Fibroblast of mammary gland (primary cell): ENCODE measurements at places on chromosomes 12 and 14.

DNA sequence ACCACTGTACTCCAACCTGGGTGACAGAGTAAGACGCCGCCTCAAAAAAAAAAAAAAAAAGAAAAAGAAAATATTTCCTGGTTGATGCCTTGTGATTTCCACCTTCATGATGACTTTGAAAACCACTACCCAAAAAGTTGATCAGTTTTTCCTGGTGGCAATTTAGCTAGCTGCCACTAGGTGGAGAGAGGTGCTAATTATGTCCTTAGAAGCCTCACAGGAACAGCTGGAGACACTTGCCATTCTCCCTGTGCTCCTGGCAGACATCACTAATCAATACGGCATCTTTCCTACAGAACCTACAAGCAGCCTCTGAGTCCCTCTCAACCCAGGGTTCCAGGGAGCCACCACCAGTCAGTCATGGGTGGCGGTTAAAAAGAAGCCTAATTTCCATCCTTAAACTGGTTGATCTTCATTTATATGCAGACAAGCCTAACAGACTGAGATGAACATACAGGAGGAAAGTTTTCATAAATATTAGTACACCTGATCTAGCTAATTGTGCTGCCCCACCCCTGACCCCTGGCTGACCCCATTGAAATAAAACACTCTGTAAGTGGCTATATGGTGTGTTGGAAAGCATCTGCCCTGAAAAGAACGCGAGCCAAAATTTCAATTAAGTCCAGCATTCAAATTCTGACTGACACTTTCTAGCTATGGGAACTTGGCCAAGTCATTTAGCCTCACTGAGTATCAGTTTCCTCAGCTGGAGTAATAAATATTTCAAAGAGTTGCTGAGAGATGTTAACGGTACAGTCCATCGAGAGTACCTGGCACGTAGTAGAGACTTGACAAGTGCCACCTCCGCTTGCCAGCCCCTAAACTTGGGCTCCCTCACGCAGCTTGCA lies 6.2 kb upstream of the OAS1 start:
- peak; percentile 53 for DNase-seq

DNA sequence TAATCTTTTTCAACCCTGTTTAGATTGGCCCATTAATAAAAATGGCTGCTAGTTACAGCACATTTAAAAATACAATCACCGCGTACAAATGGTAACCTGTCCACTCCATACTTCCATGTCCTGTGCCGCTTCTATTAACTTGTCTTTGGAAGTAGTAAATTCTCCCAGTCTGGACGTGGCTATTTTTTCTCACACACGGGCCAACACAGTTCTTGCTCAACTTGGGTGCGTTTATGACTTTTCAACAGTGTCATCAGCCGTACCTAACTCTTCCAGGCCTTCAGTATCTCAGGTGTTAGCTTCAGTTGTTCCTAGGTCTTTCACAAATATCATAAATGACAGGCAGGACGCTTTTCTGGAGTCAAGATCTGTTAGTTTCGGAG lies 475 bp upstream of the PCNX1 start:
- no peak for DNase-seq

GRCh38 chr12:57138526-57139272 lies 8.7 kb downstream of the LRP1-AS start:
- peak; percentile 77 for DNase-seq

DNA sequence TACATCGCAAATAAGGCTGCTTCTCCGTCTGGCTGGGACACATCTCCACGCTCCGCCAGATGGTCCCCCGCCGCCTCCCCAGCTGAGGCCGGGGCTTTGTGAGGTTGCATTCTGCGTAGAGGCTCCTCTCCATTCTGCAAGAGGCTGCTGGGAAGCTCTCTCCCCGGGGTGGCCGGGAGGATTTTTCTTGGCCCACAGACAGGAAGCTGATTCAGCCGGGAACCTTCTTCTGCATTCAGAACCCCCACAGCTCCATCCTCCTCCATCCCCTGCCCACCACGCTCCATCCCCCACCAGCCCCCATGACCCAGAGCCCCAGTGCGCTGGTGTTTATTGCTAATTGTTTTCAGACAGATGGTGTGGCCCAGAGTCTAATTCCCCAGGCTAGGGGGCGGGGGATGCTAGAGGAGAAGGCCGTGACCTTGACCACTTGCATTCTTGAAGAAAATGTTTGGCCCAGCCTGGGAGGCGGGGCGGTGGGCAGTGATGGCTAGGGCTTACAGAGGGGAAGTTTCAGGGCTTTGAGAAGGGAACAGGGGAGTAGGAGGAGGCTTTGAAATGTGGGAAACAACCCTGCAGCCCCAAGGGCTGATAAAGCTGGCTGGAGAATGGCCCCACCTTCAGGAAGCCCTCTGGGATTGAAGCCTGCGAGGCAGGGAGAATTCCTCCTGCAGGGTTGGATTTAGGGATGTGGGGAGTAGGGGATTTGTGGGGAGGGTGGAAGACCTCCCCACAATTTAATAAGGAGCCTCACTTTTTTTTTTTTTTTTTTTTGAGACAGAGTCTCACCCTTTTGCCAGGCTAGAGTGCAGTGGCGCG lies 88.5 kb upstream of the NCOR2 start:
- DNase-seq: peak; percentile 95

- DNase-seq: no peak
These were observed 27.2 kb downstream of the ARID2 start for GRCh38 chr12:45756666-45757065.

DNA sequence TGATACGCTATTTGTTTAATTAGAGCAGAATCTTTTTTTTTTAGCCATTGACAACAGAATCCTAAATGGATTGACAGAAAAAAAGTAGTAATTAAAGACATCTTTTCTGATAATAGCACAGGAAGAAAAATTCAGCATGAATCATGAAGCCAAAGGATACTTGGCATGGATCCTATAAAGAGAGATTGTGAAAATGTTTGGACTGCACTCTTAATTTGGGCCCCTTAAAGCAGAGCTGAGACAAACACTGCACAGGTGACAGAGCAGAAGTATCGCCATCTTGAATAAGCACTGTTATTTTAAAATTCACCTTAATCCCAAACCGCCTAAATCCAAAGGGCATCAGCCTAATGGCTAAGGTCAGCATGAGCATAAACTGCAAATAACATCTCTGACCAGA lies 48.8 kb upstream of the SEL1L start:
- DNase-seq: peak; percentile 2

DNA sequence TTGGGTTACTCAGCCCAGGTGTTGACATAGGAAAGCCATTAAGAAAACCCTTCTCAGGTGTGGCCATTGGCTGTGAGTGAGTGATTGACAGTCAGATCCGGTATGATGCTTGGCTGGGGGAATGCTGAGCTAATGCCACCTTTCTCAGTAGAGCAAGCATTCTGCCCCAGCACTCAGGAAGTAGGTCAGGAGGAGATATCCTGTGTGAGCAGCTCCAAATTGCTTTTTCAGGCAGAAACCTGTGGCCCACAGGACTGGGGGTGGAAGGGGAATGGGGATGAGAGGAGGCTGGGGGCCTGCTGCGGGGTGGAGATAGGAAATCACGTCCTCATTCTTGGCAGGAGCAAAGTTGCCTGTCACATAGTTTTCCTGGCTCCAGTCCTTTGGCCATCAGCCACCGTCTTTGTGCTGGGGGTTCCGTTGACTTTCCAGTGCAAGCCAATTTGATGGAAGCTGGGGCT lies 55.7 kb downstream of the NINJ2 start:
- no peak for DNase-seq

DNA sequence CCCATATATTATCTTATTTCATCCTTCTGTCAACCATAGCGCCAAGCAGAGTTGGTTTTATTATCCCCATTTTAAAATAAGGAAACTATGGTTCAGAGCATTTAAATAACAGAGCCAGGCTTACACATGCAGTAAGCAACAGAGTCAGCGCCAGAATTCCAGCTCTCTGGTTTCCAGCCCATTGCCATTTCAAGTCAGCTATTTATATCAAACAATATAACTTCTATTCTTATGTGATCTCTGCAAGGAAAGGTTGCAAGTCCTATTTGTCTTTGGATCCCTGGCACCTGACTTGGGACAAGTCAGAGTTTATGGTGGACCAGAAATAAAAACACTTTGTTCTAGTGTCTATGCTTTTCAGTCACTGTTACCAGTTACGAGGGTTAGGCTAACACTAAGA lies 174.1 kb upstream of the EEA1 start:
- DNase-seq: no peak

- no peak for DNase-seq
These were observed 11.9 kb downstream of the PALS1 start for GRCh38 chr14:67253076-67253635.

DNA sequence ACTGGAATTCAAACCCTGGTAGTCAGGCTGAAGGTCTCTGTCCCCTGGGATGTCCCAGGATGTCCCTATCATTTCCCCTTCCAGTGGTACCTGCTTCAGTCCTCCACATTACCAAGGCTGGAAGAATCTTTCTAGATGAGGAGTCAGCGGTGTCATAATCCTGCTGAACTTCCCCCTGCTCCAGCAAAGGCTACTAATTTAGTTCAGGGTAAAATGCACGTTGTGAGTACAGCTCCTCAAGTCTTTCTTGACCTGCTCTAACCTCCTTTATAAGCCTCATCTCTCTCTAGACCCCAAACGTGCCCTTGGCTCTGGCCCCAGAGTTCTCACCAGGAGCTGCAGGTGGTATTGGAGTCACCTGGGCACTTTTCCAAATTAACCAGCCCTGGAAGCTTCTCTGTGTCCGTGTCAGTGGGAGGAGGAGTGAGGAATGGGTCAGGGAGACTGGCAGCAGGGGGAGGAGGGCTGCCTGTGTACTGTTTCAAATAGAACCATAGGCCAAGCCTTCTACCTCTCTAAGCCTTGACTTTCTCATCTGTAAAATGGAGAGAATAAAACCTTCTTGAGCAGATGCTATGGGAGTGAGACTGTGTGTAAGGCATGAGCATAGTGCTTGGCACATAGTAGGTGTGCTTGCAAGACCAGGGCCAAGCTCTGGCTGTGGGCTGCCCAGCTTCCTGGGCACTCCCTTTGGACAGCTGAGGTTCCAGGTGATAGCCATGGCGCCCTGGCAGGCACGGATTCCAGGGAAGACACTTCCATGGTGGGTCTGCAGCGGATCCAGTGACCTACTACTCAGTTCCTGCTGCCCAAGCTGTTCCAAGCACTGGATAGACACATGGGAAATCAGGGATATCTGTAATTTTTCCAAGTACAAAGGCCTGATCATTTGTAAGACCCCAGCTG lies 24.5 kb downstream of the ASB2 start:
- no peak for DNase-seq

DNA sequence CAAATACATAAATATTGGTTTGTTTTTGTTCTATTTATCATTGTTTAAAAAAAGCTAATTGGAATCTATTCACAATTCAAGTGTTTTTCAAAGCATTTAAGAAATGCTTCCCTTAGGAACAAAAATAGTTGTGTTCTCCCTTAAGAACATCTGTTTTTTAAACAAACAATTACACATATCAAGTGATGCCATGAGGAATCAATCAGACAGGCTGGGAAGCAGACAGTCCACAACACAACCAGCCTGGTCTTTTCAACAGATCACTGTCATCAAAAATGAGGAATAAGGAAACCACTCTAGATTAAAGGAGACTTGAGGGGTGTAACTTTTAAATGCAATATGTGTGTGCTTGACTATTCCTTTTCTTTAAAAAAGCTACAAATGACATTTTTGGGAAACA lies 25.5 kb downstream of the GALC start:
- DNase-seq: peak; percentile 18

- DNase-seq: no peak
These were observed 520.5 kb upstream of the STXBP6 start for GRCh38 chr14:25570483-25570882.

GRCh38 chr14:93002049-93002448 lies 79.1 kb downstream of the CHGA start:
- no peak for DNase-seq

- no peak for DNase-seq
These were observed 160.0 kb upstream of the E2F7 start for GRCh38 chr12:77225373-77225772.
